Uterus (tissue), 4 donors: ENCODE measurements at places on chromosomes 6 and 20. TPM values are rescaled to one million over a fixed set of nuclear protein-coding genes. Genes with fewer than 3 reads are reported as not detected.

JPH2 gene
- total RNA-seq: 72.0 TPM

SCUBE3 gene
- 0.61 TPM for total RNA-seq

HCK gene
- total RNA-seq: 4.4 TPM

ARHGAP18 gene
- total RNA-seq: 36.7 TPM

TSHZ2 gene
- total RNA-seq: 43.3 TPM

SGK1 gene
- 75.0 TPM for total RNA-seq

DNA sequence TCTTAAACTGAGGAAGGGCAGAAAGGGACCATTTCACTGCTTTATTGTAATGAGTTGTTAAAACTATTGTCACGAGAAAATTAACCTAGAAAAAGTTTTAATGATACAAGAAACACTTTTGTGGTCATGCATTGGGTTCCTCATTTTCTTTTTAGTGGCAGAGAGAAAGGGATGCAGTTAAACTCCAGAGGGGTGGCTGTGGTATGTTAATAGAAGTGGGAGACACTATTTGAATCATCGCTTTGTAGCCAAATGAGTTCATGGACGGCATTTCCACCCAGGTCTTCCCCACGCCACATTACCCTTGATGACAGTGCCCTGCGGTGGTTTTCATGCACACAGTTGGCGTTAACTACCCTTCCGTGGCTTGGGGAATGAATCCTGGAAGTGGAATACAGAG, 235.6 kb downstream of the PLCB1 start:
- no peaks in the 10 kb centered on the region for H3K27me3 ChIP-seq
- H3K4me1 ChIP-seq: no peaks in the 10 kb centered on the region
- no peak overlapping the region for H3K4me3 ChIP-seq
- H3K36me3 ChIP-seq: no peaks in the 10 kb centered on the region
- no peak overlapping the region for H3K27ac ChIP-seq
- no peak for DNase-seq

- H3K36me3 ChIP-seq: no peaks in the 10 kb centered on the region
- no peak for DNase-seq
- no peaks in the 10 kb centered on the region for H3K4me1 ChIP-seq
- H3K4me3 ChIP-seq: no peak overlapping the region
- H3K27me3 ChIP-seq: no peaks in the 10 kb centered on the region
Measured at GRCh38 chr6:74814440-74814839, 391.4 kb downstream of the COL12A1 start.
